SJSA1 (cell line): ENCODE measurements at places on chromosomes 13 and 19. TPM values are rescaled to one million over a fixed set of nuclear protein-coding genes. Genes with fewer than 3 reads are reported as not detected.

DNA sequence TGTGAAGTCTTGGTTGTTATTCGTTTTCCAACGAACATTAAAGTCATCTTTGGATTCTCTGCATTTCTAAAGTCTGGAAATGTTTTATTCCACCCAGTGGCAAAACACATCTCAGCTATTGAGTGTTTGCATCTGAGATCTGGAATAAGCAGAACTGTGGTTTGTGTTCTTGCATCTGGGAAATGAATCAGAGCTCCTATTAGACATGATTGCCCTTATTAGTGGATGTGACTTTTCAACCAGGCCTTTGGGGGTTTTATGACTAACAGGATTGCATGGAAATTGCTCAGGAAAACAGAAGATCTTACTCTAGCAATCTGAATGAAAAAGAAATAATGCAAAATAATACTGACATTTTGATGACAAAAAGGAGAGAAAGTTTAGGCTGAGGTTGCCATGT is 488.8 kb downstream of the IRS2 start:
- DNase-seq: peak; percentile 85

- no peak for DNase-seq
These were observed 21.3 kb downstream of the ARHGEF1 start for GRCh38 chr19:41904118-41904870.

Gene STOML3
- total RNA-seq: not detected in 2 replicates

- DNase-seq: no peak
These were observed 54.5 kb upstream of the GPI start for GRCh38 chr19:34310494-34310981.

Gene EDDM13
- not detected in 2 replicates for total RNA-seq

GRCh38 chr13:94053986-94054593 is 425.4 kb downstream of the DCT start:
- no peak for DNase-seq

Gene ZNF20
- 0.53 and 5.4 TPM in 2 replicates for total RNA-seq

Gene SLAIN1
- total RNA-seq: not detected in 2 replicates

DNA sequence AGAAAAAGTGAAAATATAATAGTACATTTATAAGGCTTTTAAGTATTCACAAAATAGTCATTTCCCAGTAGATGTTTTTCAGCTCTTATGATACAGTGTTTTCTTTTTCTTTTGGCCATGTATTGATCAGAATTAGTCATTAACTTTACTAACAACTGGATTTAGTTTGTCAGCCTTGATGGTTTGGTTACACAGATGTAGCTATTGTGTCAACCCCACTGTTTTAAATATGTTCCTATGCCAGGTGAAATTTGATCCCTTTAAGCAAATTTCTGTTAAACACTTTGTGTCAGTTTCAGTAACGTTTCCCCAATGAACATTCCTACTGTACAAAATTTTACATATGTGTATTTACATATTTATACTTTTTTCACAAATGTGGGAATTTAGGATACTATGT is 261.5 kb upstream of the STARD13 start:
- DNase-seq: no peak

GRCh38 chr13:71902676-71903075 is 35.7 kb upstream of the DACH1 start:
- no peak for DNase-seq

Gene CEACAM8
- total RNA-seq: not detected in 2 replicates

- no peak for DNase-seq
These were observed 745.2 kb downstream of the PCDH17 start for GRCh38 chr13:58376775-58377174.

Gene PTGER1
- not detected in 2 replicates for total RNA-seq

DNA sequence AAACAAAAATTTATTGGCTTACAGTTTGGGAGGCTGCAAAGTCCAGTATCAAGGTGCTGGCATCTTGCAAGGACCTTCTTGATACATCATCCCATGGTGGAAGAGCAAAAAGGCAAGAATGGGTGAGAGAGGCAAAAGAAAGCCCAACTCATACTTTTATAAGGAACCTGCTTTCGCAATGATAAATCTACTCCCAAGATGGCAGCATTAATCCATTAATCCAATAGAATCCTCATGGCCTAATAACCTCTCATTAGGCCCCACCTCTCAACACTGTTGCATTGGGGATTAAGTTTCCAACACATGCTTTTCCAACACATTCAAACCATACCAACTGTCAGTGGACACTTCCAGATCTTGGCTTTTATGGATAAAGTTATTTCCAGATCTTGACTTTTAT is 48.7 kb upstream of the ZNF507 start:
- DNase-seq: no peak

Gene NKPD1
- not detected in 2 replicates for total RNA-seq

Gene ZNF625
- 2.6 and 8.4 TPM in 2 replicates for total RNA-seq

- DNase-seq: no peak
These were observed 72.7 kb downstream of the ZNF254 start for GRCh38 chr19:24159707-24160106.
